Amniotic stem cell (primary cell): ENCODE measurements at places on chromosomes 1 and 21.

DNA sequence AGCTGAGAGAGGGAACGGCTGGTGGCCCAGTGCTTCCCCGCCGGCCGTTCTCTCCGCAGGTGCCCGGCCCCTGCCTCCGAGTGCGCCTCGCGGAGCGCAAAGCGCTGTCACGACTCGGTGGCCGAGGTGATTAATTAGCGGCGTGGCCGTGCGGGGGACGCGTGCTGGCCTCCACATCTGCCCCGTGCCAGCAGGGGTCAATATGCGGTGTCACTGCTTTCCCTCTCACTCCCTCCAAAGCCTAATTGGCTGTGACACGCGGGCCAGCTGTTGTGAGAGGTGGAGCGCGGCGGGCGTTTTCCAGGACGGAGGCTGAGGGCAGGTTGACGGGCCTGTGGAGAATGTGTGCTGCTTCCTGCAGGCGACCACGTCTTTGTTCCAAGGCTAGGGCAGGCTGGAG lies 239.0 kb downstream of the LMX1A start:
- DNase-seq = no peak

- DNase-seq = no peak
These were observed 116.1 kb downstream of the MRPS6 start for GRCh38 chr21:34189506-34189905.

- DNase-seq = no peak
These were observed 61.5 kb downstream of the SKI start for GRCh38 chr1:2289607-2290006.

GRCh38 chr1:227885135-227885647 lies 62.5 kb downstream of the WNT9A start:
- DNase-seq = no peak

- DNase-seq = no peak
These were observed 21.0 kb upstream of the APP start for GRCh38 chr21:26191609-26192008.

DNA sequence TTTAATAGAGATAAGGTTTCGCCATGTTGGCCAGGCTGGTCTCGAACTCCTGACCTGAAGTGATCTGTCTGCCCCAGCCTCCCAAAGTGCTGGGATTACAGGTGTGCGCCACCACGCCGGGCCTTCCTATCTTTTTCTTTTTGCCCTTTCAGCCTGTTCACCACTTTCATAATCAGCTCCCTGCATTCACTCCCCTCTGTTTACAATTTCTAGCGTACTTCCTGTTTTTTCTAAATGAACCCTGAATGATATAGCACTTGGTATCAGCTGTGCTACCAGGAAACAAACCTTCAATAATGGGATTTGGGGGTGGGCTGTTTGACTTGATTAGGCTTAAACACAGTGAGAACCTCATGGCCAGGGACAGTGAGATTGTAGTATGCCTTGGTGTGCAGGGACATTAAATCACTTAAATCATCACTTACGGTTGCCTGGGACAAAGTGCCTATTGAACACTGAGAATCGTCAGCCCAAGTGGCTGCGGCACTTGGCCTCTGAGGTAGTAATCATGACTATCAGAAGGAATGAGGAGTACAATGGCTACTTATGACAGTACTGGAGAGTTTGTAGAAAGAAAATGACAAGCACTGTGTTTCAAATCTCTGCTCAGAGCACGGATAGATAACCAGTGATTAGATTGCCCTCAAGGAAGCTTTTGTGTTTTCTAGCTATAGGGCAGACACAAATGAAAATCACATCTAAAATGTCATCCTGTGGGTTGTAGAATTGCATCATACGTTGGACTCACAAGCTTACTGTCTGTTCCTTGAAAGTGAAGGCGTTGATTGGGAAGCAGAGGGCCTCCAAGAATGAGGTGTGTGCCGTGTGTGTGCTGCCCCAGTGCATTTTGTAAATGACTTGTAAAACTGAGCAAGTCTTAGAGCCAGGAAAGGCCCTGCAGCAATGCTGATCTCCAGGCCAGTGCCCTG lies 661.8 kb downstream of the MATN1 start:
- no peak for DNase-seq

GRCh38 chr1:113993072-113993471 lies 13.8 kb downstream of the OLFML3 start:
- DNase-seq = no peak

DNA sequence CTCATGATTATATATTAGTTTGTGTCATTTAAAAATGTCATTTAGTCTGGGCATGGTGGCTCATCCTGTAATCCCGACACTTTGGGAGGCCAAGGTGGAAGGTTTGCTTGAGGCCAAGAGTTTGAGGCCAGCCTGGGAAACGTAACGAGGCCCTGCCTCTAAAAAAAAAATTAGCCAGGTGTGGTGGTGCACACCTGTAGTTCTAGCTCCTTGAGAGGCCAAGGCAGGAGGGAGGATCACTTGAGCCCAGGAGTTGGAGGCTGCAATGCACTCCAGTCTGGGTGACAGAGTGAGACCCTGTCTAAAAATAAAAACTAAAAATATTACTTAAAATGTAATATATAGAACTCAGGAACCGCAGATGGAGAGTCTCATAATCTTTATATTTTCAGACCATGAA lies 34.6 kb downstream of the RUNX3 start:
- DNase-seq = no peak

DNA sequence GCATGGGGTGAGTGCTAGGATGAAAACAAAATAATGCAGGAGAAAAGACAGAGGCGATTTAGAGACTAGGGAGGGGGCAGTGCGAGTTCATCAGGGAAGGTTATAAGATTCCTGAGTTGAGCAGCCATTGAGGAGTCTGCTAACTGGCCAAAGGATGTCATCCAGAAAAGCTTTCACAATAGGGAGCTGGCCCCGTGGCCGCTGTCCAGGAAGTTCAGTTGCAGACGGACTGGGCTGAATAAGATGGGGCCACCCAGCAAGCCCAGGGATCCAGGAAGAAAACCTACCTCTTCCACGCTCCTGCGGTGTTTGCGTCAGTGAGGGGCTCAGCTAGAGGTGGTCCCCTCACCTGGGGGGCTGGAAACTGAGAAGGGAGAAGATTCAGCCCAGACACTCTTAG lies 4.0 kb upstream of the PKP1 start:
- DNase-seq = no peak

- DNase-seq = no peak
These were observed 101.9 kb downstream of the PLPP3 start for GRCh38 chr1:56477164-56478111.

- no peak for DNase-seq
These were observed 4.6 kb downstream of the TMEM63A start for GRCh38 chr1:225877580-225877979.

DNA sequence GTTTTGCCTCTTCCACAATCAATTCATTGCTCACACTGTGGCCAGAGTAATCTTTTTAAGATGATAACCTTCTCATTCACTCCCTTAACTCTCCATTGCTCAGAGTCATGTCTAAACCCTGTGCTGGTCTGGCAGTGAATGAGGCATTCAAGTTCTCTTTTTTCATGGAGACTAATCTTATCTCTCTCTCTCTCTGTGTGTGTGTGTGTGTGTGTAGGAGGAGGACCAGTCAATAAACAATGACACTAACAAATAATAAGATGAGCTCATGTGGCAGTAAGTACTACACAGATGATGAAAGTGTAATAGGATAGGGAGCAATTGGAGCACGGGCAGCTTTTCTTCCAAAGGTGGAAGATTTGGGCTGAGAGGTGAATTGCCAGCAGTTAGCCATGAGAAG lies 122.0 kb upstream of the B3GALT2 start:
- no peak for DNase-seq

DNA sequence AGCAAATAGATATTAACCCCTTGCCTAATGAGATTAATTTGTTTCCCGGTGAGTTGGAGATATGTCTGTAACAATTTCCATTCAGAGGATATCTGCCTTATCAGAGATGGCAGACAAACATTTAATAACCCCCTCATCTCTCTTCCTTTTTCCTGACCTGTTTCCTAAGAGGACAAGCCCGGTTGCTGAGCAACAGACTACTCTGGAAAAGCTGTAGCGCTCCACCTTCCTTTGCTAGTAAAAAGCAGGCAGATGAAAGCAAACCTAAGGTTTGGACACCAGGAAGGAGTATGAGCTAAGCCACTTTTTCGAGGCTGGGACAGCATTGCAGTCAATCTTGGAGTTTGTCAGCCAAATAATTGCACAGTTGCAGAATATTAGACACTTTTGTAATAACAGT lies 82.4 kb downstream of the RGS21 start:
- no peak for DNase-seq

GRCh38 chr1:201229095-201229494 lies 38.5 kb downstream of the IGFN1 start:
- no peak for DNase-seq

DNA sequence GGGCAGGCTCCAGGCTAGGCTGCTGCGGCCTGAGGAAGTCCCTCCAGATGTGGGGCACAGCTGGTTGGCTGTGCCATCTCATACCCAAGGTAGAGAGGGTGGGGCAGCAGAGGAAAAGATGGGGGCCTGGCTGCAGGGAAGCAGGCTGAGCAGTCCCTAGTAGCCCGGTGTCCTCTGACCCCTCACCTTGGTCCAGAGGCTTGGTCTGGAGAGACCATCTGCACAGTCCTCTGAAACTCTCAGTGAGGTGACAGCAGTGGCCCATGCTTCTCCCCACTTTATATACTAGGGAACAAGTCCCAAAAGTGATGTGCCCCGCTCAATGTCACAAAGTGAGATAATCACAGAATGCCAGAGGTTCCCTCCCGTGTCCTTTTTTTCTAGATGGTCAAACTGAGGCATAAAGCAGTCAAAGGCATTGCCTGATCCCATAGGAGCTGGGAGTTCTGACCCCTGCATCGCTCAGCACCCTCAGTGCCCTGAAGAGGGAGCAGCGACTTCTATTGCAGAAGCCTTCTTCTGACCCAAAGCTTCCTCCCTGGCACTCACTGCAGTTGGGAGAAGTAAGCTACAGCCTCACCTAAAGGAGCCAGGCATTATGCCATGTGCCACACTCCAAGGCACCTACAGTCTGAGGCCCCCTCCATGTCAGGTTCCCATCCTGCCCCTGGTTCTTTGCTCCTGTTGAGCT lies 45.5 kb downstream of the TRABD2B start:
- DNase-seq = no peak

DNA sequence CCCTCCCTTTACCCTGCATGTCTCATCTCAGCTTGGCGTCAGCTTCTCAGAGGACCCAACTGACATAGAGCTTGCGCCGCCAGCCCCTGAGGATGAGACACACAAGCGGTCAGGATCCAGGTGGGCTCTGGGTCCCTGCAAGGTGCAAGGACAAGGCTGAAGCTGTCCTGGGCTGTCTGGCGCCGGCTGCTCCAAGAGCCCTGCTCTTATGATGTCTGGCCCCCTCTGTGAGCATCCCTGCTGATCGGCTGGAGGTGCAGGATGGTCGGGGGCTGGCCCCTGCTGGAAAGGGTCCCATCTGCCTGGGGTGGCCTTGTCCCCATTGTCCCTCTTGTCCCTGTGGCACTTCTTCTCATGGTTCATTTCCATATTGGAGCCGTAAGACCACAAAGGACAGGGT lies 479.0 kb downstream of the NPHP4 start:
- no peak for DNase-seq

- DNase-seq = no peak
These were observed 31.4 kb upstream of the ARTN start for GRCh38 chr1:43902058-43902831.

DNA sequence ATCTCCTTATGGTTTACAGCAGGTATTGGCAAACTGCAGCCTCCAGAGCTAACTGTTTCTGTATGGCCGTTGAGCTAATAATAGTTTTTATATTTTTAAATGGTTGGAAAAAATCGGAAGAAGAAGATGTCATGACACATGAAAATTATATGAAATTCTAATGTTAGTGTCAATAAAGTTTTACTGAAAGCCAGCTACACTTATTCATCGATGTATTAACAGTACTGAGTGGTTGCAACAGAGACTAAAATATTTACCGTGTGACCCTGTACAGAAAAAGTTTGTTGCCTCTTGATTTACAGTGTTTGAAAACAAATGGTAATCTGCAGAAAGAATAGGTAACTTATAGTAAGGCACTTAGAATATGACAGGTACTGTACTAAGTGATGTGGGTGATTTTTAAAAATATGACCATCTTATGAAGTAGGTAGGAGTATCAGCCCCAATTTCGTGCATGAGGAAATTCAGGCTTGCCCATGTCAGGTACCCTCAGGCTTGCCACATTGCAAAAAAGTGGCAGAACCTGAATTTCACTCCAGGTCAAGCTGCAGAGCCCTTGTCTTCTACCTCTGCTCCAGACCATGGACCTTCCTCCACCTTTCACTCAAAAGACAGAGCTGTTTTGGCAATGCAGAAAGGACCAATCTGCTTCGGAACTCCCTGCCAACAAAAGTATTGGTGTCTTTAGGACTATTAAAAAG lies 311.9 kb upstream of the RUNX1 start:
- no peak for DNase-seq

GRCh38 chr1:3432306-3432705 lies 22.2 kb upstream of the ARHGEF16 start:
- DNase-seq = no peak

- no peak for DNase-seq
These were observed 10.6 kb downstream of the PARP1 start for GRCh38 chr1:226397011-226397926.

DNA sequence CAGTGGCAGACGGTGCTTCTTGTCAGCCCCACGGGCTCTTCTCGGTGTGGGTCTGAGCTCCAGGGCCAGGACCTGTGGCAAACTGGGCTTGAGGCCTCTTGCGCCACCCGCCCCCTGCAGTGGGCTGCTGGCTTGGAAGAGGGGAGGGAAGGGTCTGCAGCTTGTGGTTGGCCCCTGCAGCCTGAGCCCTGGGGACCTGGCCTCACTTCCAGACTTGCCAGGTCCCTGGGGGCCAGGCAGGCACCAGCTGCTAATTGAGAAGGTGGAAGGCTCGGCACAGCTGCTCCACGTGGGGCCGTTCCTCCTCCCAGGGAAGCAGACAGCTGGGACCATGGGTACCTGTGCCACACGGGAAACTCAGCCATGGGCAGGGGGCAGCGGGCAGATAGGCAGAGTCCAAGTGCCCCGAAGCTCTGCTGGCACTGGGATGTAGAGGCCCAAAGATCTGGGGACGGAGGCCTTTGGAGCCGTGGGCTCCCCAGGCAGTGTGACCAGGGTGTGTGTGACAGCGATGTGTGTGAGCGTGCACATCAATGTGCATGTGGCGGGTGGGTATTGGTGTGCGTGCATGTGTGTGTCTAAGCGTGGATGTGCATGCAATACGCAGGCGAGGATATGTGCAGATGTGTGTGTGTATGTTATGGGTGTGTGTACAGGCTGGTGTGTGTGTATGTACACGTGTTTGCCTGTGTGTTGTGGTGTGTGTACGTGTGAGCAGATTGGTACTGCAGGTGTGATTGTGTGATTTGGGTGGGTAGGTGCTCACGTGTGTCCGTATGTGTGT lies 39.3 kb downstream of the TP73 start:
- no peak for DNase-seq

GRCh38 chr1:157691285-157691920 lies 9.2 kb downstream of the FCRL3 start:
- DNase-seq = no peak
